ENCODE measurements at places on chromosomes 5 and 9.

- DNase-seq, result no peak
Observed at GRCh38 chr9:4114569-4115505, 185.0 kb downstream of the GLIS3 start.

DNA sequence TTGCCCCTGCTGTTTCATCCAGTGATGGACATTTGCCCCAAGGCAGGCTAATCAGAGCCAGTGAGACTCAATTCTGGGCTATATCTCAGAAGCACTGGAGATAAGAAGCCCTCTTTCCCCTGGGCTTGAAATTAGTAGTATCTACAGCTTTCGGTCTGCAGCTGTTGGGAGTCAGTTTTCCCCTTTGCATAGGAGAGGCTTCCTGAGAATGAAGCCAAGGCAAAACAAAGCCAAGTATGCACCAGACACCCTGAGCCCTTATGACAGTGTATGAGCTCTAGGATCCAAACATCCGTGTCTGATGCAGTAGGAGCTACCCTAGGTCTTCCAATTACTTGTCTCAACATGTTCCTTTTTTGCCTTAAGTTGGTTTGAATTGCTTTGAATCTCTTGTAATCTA lies 79.2 kb upstream of the PANK3 start:
- no peak for DNase-seq

- DNase-seq, result no peak
Observed at GRCh38 chr5:170021506-170021905, 41.2 kb upstream of the INSYN2B start.

GRCh38 chr5:54194318-54194717 lies 116.1 kb downstream of the ARL15 start:
- DNase-seq, result no peak

DNA sequence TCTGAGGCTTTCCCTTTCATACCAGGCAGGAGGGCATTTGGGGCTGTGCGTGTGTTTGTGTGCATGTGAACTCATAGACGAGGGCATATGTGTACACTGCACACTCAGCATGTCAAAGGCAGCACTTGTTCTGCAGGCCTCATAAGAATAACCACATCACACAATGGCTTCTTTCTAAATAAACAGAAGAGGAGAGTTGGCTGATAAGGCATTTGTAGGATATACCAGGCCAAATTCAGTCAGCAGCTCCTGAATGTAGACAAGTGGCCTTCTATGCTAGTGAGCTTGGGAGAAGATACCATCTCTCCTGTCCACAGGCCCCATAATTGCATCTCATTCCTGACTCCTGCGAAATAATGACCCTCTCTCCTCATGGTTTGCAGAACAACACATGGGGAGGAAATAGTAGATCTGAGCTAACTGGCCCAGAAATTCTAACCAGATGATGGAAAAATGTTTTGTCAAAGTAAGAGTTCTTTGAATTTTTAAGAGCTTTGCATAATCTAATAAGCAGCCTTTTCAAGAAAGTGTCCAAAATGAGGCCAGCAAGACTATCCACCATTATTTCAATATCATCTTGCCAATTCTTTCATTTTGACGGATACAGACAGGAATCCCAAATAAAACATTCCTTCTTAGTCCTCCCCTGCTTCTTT lies 60.5 kb upstream of the GAS1 start:
- no peak for DNase-seq

DNA sequence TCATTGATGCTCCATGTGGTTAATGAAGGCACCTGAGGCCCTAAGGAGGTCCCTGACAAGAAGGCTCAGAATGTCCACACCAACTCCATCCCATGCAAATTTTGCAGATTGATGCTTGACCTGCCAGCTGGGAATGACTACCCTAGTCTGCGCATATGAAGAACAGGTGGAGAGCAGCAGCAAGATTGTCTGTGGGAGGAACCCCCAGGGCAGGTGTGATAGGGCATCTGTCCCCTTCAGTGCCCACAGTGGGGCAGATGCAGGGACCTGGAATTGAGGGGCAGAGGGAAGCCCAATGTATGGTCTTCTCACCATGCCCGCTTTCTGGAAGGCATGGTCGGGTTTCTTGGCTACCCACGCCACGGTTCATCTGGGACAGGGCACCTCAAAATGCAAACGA lies 79.6 kb downstream of the MACROH2A1 start:
- DNase-seq, result no peak

DNA sequence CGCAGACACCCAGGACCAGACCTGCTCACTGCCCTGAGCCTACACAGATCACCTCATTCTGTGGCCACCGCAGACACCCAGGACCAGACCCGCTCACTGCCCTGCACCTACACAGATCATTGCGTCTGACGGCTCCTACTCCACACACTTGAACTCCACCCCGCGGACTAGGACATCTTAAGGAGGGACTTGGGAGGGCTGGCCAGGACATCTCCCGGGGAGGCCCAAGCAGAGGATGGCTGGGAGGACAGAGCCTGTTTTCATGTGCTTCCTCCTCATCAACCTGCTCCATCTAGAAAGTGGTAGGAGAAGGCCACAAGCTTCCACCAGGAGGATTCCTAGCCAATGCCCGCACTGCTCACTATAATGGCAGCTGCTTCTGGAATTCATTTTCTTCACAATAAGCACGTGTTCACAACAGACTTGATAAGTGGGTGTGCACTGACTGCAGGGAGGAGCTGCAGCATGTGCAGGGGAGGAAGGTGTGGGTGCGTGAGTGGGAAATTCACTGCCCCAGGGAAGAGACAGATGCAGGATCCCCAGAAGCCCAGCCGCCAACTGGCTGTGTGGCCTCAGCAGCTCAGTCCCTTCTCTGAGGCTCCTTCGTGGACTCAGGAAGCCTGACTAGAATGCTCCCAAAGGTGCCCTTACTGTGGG lies 64.8 kb downstream of the AK8 start:
- no peak for DNase-seq

DNA sequence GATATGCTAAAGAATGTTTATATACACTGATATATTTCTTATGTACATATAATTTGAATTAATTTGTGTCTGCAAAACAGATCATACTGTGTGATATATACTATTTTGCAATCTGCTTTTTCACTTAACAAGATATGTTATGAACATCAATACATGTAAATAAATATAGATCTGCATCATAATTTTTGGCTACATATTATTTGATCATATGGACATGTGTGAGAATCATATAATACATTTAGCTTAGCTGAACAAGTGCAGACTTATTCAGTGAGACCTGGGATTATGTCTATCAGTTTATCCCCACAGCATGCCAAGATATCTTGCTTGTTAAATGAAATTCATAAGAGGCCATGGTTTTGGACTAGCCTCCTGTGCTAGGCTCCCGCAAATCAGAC lies 474.3 kb downstream of the ARHGEF28 start:
- DNase-seq, result no peak

DNA sequence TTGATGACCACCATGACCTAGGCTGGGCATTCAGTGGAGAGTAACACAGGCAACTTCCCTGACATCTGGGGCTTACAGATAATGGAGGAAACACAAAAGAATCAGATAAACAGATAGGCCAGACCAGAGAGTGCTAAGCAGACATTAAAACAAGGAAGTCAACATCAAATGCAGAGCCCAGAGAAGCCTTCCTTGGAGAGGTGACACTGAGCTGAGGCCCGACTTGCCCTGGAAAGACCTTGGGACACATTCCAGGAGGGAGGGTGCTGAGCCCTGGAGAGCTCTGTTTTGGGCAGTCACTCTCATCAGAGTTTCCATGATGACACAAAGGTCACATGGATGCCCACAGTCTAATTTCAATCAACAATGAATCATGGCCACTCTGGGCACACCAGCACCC lies 31.9 kb upstream of the C5orf58 start:
- DNase-seq, result no peak

DNA sequence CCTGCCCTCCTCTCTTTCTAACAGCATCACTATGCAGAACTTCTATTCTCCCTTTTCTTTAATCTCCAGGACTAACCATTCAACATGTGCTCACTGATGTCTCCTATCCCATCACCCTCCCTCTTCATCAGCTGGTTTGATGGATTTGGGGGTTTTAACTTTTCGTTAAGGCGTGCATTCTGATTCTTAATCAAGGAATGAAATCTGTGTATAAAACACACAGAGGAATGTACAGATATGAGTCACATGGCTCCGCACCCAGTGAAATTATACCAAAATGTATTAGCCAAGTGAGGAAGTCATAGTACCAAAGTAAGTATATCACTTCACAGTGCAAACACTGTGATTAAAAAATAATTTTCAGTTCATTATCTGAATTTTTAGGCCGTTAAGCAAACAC lies 35.2 kb downstream of the MARCHF11 start:
- DNase-seq, result no peak

- DNase-seq, result no peak
Observed at GRCh38 chr9:124013309-124014210, 2.0 kb downstream of the LHX2 start.

GRCh38 chr5:20276959-20277263 lies 288.9 kb upstream of the CDH18 start:
- no peak for DNase-seq

All from mucosa of gallbladder (tissue), 1 donor.